GM20000 (cell line): ENCODE measurements at places on chromosomes 6 and 20.

GRCh38 chr6:52568320-52568719 lies 8.5 kb downstream of the TRAM2 start:
- DNase-seq = no peak

DNA sequence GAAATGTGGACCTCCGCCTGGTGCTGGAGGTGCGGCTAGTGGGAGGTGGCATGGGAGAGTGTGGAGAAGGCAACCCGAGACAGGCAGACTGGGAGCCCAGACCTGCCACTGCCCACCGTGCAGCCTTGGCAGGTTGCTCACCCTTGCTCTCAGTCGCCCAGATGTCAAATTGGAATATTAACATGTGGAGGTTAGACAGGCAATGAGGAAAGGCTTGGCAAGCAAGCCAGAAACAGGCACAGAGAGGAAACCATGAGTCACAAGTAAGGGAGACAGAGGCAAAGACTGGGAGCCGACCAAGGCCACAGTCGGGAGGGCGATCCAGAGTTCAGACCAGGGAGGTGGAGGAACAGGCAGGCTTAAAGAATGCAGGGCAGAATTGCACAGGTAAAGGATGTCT lies 178.2 kb downstream of the FOXC1 start:
- no peak for DNase-seq

- DNase-seq = no peak
These were observed 77.4 kb downstream of the MKKS start for GRCh38 chr20:10356628-10357027.

GRCh38 chr6:150635906-150636514 lies 36.3 kb downstream of the PLEKHG1 start:
- DNase-seq = no peak

DNA sequence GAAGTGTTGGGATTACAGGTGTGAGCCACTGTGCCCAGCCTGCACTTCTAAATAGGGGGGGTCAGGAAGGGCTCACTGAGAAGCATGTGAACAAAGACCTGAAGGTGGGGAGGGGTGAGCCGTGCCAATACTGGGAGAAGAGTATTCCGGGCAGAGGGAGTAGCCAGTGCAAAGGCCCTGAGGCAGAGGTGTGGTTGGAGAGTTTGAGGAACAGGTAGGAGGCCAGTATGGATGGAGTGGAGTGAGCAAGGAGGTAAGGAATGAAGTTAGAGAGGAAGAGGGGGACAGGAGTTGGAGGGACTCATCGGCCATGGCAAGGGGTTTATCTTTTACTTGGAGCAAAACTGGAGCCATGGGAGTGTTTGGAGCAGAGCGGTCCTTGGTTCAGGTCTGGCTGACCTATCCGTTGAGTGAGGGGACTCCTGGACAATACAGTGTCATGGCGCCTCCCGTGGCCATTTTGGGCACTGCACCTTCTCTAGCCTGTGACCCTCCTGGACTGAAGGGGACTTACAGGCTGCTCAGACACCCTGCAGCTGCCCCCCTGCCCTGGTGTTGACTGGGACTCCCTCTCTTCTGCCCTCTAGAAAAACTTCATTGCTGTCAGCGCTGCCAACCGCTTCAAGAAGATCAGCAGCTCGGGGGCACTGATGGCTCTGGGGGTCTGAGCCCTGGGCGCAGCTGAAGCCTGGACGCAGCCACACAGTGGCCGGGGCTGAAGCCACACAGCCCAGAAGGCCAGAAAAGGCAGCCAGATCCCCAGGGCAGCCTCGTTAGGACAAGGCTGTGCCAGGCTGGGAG lies 12.1 kb downstream of the FOXS1 start:
- peak; percentile 81 for DNase-seq

DNA sequence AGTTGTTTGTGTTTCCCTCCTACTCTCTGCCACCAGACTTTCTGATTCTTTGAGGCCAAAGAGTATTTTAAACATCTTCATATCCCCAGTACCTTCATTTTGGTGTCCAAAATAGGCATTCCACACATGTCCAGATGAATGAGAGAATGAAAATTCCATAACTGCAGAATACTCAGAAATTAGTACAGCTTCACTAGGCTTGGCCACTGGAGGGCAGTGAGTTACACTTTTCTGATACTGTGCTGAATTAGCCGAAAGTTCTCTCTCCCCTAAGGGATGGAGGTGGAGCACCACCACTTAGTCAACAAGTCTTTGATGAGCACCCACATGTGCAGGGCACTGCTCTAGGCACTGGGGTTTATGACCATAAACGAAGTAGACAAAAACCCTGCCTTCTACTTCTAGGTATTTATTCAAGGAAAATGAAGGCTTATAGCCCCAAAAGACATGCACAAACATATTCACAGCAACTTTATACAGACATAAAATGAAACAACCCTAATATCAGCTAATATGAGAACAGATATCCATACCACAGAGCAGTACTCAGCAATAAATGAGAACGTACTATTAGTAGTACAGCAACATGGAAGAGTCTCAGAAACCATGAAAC lies 46.1 kb upstream of the TMEM217 start:
- peak; percentile 38 for DNase-seq

DNA sequence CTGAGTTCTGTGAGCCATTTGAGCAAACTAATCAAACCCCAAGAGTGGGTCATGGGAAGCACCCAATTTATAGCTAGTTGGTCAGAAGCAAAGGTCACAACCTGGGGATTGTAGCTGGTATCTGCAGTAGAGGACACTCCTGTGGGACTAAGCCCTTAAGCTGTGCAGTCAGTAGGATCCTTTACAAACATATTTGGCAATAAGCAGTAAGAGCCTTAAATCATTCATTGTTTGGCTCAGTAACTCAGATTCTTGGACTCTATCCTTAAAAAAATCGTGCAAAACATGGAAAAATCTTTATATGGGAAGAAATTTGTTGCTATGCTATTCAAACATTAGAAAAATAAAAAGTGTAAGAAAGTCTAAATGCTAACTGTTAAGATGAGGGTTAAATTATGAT lies 29.9 kb downstream of the FRK start:
- DNase-seq = no peak

GRCh38 chr6:41836660-41837052 lies 49.2 kb downstream of the TOMM6 start:
- no peak for DNase-seq

GRCh38 chr20:63692436-63693082 lies 3.9 kb upstream of the TNFRSF6B start:
- no peak for DNase-seq

DNA sequence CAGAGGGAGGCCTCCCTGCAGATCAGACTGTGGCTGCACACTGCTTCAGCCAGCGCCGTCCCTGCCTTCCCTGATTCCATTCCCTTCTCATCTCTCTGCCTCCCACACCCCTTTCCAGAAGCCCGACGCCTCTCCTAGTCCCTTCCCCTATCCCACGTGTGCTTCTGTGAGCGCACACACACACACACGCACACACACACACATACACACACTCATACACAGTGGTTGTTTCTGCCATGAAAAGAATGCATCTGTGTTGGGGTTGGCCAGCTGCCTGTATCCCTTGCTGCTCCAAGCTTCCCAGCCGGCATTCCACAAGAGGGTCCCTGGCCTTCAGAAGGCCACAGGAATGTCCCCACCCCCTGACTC lies 51.7 kb downstream of the MOCS1 start:
- no peak for DNase-seq

- DNase-seq = no peak
These were observed 53.4 kb downstream of the NUS1 start for GRCh38 chr6:117728626-117729025.

- DNase-seq = no peak
These were observed 3.2 kb upstream of the SMOC2 start for GRCh38 chr6:168437751-168438150.

DNA sequence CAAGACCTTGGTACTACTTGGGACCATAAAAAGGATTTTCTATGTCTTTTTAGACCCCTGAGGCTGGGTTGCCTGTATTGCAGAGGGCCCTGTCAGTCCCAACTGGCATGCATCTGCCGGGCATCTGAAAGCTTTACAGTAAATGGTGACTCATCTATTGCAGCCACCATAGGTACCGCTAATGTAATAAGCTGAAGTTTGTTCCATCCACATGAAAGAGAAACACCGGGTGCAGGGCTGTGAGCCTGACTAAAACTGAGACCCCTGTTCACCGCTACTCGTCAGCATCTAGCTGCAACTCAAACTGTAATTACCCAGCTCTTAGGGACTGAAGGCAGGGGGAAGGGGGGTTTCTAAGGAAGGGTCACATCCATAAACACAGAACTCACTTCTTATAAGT lies 49.5 kb downstream of the TRERF1 start:
- peak; percentile 54 for DNase-seq

DNA sequence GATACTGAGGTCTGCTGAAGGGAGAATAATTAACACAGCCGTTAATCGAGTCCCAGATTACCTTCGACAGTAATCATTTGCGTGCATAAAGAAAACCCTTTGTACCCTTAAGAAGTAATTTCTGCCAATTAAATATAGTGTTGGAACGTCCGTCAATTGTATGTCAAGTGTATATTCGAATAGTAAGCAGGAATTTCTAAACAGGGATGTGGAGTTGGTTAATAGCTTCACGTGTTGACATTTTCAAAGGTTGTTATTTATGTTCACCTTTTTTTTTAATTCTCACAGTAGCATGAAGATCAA lies 798 bp upstream of the SNAP91 start:
- no peak for DNase-seq

DNA sequence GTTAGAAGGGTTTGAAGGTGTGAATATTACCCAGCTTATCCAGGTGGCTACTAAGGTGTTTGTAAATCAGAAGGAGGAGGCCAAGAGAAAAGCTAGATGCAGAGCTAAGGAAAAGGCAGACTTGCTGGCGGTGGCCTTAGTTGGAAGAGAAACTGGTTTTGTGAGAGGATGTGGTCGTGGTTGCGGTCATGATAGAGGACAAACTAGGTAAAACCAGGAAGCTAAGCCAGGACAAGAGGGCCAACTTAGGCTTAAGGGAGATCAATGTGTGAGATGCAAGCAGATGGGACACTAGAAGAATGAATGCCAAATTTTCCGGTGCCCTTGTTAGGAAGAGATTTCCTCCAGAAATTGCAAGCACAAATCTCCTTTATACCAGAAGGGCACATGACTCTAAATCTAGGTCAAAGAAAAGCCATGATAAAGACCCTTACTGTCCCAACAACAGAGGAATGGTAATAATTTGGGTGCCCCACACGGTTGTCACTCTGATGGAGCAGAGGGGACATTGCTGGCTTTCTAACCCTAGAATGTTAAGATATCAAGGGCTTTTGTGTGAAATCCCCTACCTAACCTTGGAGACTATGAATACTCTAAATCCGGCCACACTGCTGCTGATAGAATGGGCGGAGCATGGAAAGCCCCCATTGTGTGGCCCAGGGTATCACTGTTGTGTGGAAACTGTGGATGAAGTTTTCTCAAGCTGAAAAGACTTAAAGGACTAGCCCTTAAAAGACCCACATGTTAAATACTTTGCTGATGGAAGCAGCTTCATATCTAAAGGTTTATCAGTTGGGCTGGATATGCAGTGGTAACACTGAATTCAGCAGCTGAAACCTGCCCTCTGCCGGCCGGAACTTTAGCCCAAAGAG lies 7.8 kb downstream of the IL22RA2 start:
- peak; percentile 32 for DNase-seq

DNA sequence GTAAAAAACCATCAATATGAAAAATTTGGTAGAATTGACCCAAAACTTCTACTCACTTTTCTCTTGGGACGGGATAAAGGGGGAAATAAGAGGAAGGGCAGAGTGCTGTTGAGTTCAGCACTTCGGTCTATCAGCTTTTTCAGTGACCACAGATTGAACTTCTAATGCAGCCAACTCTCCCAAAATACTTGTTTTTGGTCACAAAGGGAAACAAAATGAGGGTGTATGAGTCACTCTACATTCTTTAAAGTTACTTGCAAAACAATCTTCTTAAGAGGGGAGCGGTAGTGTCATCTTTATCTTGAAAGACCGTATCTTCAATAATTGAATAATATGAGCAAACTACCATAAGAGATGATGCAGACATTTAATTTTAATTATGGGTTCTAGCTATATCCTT lies 661.3 kb downstream of the CD109 start:
- DNase-seq = no peak

DNA sequence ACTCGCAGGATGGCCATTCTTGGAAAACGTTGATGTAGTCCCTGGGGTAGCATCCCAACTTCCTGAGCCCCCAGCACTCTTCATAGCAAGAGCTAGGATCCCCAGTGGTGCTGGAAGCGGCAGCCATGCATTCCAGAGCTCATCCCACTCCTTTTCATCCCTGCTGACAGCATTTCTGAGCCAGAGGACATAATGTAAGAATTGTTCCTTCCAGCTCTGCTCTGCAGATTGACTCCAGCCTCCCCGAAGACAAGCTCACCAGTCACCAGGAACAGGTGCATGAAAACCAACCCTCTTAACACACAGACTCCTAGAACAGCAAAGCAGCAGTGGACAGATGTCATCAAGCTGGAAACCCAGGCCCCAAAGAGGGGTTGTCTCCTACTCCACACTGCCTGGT lies 3.8 kb downstream of the SLC13A3 start:
- DNase-seq = no peak

- no peak for DNase-seq
These were observed 35.9 kb downstream of the SULF2 start for GRCh38 chr20:47749339-47749738.

DNA sequence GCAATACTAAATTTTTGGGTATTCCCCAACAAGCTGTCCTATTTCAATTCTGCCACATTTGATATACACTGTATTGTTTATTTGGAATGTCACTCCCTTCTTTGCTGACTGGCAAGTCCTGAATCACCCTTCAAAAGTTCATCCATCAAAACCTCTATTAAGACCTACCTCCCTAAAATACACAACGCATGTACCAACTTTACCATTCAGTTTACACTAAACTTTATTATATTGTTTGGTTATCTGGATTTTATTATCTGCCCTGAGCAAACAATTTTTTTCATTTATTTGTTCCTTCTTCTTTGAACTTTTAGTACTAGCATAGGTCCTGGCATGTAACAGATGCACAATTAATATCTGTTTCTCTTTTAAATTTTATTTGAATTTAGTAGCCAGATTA lies 958.2 kb upstream of the ADGRB3 start:
- no peak for DNase-seq

DNA sequence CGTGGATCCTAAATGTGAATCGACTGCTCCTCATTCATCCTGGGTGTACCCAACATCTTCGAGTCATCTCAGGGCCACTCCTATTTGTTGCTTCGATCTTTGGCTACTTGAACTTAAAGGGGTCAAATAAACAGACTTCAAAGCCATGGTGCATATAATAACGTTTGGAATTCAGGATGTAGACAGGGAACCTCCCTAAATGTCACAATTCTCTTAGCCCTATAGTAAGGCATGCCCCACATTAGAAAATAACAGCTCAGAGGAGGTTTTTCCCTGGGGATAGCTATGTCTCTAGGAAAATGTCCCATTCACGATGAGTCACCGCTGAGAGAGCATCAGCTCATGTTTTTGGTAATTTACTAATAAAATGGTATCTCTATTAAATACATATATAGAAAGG lies 54.8 kb upstream of the BMP6 start:
- no peak for DNase-seq

DNA sequence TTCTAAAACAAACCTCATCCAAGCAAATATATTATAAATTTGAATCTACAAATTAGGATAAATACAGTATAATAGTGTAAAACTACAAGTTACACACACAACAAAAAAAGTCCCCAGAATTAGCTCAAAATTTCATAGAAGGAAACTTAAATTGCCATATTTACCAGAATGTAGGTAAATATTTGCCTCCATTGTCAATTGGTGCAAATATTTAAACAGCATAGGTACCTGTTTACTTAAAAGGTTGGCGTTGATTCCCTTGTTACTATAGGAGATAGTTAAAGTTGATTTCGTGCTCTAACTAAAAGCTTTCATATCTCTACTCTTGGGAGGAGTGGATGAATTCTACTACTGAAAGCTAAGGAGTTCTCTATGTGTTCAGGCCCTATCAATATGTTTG lies 111.6 kb upstream of the TENT5A start:
- DNase-seq = no peak
